ENCODE measurements at places on chromosomes 7 and 10.

DNA sequence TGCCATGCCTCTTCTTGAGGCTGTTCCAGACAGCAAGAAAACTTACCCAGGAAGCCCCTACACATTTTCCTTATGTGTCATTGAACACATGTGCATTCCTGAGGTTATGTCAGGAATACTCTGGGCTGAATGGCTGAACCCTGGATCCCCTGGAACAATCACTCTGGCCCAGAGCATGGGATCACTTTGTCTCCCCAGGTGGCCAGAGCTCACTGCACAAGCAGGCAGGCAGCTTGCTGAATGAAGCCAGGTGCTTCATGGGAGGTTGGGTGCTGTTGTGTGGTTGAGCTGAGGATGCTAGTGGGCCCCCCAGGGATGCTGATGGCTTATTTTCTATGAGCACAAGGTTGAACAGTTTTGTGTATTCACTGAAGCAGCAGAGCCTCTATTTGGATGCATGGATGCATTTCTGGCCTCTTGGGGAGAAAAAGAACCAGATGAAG is 54.7 kb upstream of the NPTX2 start:
- DNase-seq = no peak

GRCh38 chr10:51867956-51868355 is 168.6 kb upstream of the CSTF2T start:
- DNase-seq = no peak

DNA sequence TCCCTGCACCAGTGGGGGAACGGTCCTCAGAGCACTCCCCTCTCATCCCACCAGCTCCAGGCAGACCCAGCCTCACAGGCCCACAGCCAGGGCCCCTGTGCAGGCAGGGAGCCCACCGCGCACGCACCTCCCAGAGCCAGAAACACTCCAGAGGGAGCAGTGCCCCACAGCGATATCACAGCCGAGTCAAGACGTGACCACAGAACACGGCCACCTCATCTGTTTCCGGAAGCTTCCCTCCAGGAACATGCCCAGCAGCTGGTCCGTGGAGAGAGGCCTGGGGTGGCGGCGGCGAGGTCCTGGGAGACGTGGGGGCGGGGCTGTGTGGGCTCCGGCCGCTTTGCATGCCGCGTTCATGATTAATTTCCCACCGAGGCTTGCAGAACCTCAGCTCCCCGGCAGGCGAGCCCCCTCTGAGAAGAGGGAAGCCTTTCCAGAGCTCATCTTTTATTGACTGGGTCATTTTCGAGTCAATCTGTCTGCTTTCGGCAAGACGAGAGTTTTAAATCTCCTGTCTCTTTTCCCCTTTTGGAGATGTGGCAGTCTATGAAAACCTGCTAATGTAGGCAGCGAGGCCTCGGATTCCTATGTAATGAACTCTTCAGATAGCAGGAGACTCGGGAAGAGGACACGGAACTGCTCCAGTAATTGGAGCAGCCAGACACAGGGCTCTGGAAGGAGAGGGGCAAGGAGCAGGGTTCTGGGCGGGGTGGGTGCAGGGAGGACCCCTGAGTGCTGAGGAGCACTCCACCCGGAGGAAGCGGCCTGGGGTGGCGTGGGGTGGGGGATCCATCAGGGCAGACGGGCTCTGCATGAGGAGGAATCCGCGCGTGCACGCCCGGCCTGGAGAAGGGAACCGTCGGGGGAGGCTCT is 242.8 kb downstream of the ELFN1 start:
- DNase-seq = no peak

- no peak for DNase-seq
Observed at GRCh38 chr7:37341033-37341630, 107.5 kb downstream of the ELMO1 start.

DNA sequence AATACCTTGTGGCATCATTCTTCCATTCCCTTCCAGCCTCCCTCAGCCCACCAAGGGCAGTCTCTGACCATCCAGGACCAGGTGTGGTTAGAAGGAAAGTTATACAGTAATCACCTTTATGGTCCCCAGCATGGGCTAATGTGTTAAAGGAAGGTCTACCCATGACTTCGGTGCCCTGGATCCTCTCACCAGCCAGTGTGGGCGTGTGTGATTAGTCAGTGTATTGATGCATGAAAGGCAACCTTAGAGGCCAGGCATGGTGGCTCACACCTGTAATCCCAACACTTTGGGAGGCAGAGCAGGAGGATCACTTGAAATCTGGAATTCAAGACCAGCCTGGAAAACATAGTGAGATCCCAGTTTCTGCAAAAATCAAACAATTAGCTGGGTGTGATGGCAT is 88.9 kb downstream of the APBB1IP start:
- no peak for DNase-seq

DNA sequence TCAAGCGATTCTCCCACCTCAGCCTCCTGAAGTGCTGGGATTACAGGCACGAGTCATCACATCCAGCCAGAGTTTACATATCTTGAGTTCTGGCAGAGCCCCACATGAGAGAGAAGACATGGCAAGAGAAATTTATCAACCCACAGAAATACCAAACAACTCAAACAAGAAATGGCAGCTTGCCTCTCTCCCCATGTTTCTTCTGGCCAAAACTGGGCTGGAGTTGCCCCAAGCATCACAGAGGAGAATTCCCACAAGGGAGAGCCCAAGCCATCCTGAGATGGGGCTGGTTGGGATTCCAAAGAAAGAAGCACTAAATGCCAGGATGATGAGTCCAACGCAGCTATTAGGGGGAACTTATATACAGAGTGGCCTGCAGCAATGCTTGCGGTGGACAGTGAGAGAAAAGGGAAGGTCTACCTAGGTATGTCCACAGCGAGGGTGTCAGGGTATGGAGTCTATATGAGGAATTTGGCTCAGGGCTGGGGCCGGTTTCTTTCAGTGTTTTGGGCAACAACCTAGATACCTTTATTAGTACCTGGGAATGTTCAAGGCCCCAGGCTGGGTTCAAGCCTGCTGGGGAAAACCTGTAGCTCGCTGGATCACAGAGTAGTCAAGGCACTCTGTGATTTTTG is 14.5 kb upstream of the PAX4 start:
- no peak for DNase-seq

- DNase-seq = no peak
Observed at GRCh38 chr10:64159910-64160872, 639.0 kb downstream of the REEP3 start.

DNA sequence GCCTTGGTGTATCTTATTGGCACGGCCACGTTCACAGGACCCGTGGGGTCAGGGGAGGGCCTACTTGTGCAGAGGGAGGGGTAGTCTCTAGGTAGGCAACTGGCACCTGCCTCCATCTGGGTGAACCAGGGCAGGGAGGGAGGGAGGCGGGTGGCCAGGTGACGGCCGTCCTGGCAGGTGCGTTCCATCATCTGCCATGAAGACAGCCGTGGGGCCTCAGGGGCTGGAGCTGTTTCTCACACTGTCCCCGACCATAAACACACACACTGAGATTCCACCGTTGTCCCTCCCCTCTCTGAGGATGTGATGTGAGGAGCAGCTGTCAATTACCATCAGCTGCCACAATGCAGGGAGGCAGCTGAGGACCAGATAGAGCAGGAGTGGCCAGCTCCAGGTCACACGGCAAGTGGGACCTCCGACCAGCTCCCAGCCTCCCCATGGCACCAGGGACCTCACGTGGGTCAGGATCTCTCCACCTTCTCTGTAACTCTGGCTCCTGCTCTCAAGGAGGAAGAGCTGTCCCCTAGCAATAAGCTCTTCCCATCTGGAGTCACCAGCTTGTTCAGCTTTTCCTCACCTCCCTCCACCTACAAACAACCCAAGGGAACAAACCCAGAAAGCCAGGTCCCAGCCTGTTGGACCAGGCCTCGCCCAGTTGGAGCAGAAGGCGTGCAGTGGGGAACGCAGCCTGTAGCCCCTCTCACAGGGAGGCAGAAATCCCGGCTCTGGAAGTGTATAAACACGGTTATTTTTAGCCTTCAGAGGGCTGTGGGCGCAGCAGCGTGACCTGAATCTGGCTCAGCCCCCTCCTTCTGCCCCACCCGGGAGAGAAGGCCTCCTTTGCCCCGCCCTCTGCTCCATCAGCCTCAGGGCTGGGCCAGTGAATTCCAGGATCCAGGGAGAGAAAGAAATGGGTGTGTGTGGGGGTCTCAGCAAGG is 33.1 kb downstream of the ZMIZ1 start:
- DNase-seq = no peak

DNA sequence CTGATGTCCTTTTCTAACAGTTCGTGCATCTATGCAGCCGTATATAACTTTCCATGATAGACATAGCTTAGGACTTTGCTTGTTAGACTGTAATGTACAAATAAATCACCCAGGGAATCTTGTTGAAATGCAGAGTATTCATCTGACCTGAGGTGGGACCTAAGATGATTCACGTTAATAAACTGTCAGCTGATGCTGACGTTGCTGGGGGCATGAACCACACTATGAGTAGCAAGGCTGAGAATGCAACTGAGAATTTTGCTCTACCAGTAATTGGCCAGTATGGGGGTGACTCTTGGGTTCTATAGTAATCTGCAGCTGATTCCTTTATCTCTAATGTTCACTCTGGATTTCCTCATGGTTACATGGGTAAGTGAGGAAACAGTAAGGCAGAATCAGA is 130.1 kb upstream of the MALRD1 start:
- DNase-seq = no peak

- no peak for DNase-seq
Observed at GRCh38 chr7:45157653-45158401, at the start of gene RAMP3. TSS of gene RAMP3 (plus strand) at chr7:45157791. CDS start at chr7:45157829, 38 bp downstream.

DNA sequence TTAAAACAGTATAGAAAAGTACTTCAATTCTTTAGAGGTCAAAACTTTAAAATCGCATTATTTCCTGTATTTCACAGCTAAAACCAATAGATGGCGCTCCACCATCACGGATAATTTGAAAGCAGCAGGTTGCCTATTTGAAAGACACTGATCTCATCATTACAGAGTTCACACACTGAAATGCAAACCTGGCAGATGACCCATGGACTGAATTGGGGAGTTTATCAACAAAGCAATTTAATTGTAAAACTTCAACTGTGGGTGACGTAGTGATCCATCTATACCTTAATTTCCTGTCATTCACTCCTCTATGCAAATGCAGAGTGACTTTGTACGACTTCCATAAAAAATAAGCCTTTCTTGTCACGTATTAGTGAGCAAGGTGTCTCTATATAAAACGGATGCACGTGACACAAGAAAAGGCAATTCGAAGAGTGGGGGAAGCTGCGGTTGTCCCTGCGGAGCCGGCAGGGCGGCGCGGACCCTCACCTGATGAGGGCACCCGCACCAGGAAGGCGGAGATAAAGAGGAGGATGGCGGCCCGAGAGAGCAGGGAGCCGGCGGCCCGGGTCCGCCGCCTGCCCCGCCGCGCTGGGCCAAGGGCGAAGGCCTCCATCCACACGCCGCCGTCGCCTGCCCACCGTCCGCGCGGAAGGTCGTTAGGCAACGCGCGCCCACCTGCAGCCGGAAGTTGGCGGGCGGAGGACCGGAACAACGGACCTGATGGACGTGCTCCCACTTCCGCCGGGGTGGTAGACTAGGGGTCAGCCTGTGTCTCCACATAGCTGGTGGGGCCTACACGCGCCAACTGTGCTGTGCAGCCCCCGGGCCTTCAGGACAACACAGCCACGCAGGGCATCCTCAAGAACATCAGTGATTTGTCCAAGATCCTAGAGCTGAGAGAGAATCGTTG is at the start of gene ZPBP:
Gene ZPBP (minus strand): TSS at position 668 of the 913 bp plus-strand sequence. CDS start 52 bp downstream, at position 616.
- no peak for DNase-seq

DNA sequence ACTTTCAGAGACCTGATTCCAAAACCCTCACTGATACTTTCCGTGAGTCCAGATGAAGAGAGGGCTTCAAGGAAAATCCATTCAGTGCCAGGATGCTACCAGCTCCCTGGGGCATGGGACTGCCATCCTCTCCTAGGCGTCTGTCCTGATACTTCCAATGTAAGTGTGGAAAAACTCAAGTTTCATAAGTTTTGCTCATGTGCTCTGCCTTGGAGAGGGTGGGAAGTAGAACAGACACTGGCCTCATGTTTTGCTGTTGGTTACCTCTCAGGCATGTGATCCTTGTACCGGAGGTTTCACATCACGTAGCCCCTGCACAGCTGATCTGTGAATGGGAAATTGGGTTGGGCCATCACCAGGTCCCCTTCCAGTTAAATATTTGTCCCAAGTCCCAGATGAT is 517.1 kb downstream of the RPS24 start:
- no peak for DNase-seq

- no peak for DNase-seq
Observed at GRCh38 chr7:43756368-43757072, 2.0 kb upstream of the BLVRA start.

DNA sequence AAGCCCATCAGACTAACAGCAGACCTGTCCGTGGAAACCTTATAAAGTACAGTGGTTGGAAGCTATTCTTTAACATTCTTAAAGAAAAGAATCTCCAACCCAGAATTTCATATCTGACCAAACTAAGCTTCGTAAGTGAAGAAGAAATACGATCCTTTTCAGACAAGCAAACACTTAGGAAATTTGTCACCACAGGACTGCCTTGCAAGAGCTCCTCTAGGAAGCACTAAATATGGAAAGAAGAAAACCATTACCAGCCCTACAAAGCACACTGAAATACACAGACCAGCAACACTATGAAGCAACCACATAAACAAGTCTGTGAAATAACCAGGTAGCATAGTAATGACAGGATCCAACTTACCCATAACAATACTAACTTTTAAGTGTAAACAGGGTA is 177.7 kb upstream of the PRSS1 start:
- no peak for DNase-seq

GRCh38 chr7:69177941-69178494 is 420.3 kb upstream of the AUTS2 start:
- no peak for DNase-seq

- no peak for DNase-seq
Observed at GRCh38 chr10:1253523-1254353, 197.6 kb downstream of the WDR37 start.

DNA sequence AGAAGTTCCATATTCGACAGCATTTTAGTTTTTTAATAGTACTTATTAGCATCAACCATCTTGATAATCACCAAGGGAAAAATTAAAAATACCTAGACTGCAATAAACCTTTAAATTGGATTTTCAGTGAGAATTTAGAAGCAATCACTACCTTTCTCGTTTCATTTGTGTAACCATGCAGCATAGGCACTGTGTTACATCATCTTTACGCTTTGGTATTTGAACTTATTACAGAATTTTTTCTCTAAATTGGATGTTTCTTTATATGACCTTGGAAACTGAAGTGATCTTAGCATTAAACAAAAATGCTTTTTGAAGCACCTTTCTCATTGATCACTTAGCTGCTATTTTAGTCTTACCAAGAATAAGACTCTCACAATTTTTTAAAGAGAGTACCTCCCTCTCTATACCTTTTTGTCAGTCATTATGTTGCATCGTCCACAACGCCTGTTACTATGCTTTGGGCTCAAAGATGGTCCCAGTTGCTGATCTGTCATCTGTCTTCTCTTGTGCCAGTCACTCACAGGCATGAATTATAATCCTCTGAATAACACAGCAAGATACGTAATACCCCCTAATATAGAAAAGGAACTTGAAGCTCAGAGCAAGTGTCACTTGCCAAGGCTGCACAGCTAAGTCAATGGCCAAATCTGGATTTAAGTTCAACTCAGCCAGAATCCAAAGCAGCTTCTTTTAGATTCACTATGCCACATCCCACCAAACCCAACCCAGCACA is 19.6 kb upstream of the ASCC1 start:
- DNase-seq = no peak

- DNase-seq = no peak
Observed at GRCh38 chr10:77310288-77310840, 327.2 kb downstream of the KCNMA1 start.

- DNase-seq = no peak
Observed at GRCh38 chr7:42262964-42263363, 26.0 kb upstream of the GLI3 start.

Measured in liver (tissue), 10 donors.